Immature natural killer cell (primary cell): ENCODE measurements at places on chromosomes 2 and 18. TPM values are rescaled to one million over a fixed set of nuclear protein-coding genes. Genes with fewer than 3 reads are reported as not detected.

DNA sequence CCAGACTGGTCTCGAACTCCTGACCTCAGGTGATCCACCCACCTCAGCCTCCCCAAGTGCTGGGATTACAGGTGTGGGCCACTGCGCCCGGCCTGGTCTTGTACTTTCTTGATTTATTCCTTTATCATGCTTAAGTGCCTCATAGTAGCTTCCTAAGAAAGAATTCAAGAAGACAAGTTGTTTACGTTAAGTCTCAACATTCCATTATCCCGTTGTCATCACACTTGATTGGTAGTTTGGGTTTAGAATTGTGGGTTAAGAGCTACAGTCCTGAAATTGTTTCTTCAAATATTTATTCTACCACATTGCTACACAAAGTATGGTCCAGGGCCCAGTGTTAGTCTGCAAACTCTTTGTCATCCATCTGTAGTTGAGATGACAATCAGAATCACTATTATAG is 194.0 kb downstream of the VWC2L start:
- DNase-seq = no peak

Gene RUFY4
- polyA plus RNA-seq = not detected

DNA sequence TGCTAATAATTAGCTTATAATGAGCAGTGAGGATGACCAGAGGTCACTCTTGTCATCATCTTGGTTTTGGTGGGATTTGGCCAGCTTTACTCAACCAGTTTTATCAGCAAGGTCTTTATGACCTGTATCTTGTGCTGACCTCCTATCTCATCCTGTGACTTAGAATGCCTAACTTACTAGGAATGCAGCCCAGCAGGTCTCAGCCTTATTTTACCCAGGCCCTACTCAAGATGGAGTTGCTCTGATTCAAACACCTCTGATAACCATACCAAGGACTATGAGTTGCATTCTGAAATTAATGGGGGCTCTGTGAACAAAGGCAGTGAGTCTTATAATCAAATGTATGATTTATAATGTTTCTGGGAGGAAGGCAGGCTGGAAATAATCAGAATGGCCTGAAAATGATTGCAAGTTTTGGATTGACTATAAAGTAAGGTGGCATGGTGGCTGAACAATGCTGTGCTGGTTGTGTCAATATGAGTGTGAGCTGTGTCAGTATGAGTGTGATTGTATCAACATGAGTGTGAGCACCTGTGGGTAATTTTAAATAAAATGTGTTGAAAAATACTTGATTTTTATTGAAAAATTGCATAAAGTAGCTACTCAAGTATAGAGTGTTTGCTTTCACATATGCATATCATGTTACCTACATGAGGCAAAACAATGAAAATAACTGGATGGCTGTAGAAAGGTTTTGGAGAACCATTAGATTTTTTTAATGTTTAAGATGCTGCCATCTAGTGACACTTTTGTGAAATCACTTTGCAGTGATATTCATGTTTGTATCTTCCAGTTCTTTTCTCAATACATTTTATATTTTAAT is 103.0 kb downstream of the KYNU start:
- DNase-seq = no peak

Gene SLC8A1
- 0.11 TPM for polyA plus RNA-seq

DNA sequence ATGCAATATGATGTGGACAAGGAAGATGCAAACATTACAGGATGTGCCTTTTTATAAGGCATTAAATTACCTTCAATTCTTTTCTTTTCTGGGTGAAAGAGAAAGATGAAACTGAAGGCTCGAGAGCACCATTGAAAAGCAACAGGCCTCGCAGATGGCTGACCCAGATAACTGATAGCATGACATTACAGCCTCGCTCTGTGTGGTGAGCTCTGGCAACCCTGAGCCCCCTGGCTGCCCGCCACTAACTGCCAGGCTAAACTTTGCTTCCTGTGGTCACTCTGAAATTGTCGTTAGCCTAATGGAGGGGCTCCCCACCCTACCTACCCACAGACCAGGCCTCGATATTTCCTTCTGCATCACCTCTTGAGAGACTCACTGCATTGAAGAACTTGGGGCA is 516.8 kb upstream of the FANCL start:
- DNase-seq = peak; percentile 7

GRCh38 chr2:88006912-88007439 is 9.4 kb downstream of the RNU2-63P start:
- DNase-seq = no peak

GRCh38 chr2:231041061-231041689 is 3.9 kb downstream of the C2orf72 start:
- no peak for DNase-seq

GRCh38 chr2:24675338-24675737 is 117.9 kb downstream of the PTRHD1 start:
- DNase-seq = no peak

DNA sequence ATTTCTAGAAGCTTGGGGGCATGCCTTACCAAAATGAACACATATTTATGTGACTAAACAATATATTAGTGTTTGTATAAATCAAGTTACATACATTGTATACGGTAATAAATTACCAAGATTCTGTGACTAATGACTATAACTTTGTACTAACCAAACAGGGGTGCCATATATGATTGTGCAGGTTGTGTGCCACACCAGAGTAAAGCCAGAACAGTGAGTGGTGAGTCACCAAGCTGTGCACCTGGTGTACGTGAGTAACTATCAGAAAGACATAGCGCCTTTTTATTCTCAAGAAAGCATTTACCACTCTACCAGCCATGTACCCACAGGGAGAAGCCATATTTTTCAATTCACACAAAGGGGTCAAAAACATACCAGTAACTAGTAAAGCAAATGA is 453.2 kb upstream of the PIK3C3 start:
- DNase-seq = no peak

- DNase-seq = no peak
Observed at GRCh38 chr2:233174137-233174536, 77.3 kb upstream of the ATG16L1 start.

Gene SALL3
- polyA plus RNA-seq = not detected

DNA sequence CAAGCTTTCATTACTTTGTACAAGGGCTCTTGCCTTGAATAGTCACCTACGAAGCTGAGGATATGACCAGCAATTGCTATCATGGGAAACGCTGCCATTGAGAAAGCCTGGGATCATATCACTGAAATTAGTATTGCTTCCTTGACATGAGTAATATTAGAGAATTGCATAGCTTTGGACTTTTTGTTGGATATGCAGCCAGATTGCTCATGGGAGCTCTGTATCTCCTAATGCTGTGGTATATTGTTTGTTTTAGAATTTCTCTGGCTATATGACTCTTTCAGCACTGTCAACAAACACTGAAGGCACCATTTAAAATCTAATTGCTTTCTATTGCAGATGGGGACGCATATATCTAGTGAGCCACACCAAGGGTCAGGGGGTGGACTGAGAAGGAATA is 80.0 kb upstream of the WDSUB1 start:
- no peak for DNase-seq

Gene TMEM169
- 0.49 TPM for polyA plus RNA-seq

- DNase-seq = no peak
Observed at GRCh38 chr2:37318401-37318800, 6.2 kb downstream of the PRKD3 start.

Gene TPO
- polyA plus RNA-seq = not detected

- DNase-seq = no peak
Observed at GRCh38 chr2:134449751-134450513, 196.1 kb downstream of the MGAT5 start.

- DNase-seq = peak; percentile 70
Observed at GRCh38 chr2:126655500-126656430, at the start of gene GYPC. Gene GYPC, plus strand, starts transcription at chr2:126656158. Its CDS starts 106 bp downstream, at chr2:126656264.

GRCh38 chr2:104914509-104914908 is 60.6 kb downstream of the POU3F3 start:
- no peak for DNase-seq

DNA sequence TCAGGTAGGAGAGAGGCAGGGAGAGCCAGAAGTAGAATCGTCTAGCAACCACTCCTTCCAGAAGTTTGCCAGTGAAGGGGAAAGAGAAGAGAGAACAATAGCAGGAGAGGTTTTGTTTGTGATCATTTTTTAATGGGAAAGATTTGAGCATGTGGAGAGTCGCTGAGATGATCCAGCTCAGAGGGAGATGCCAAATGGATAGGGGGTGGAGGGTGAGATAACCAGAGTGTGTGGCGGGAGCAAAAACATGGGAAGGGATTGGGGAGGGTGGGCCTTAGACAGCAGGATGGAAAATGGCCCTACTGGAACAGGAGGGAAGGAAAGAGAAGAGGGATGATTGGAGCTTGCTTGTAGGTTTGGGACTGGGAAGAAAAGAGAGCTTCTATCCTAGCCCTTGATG is 269.8 kb downstream of the GLI2 start:
- no peak for DNase-seq

Gene HADHA
- 94.4 TPM for polyA plus RNA-seq

DNA sequence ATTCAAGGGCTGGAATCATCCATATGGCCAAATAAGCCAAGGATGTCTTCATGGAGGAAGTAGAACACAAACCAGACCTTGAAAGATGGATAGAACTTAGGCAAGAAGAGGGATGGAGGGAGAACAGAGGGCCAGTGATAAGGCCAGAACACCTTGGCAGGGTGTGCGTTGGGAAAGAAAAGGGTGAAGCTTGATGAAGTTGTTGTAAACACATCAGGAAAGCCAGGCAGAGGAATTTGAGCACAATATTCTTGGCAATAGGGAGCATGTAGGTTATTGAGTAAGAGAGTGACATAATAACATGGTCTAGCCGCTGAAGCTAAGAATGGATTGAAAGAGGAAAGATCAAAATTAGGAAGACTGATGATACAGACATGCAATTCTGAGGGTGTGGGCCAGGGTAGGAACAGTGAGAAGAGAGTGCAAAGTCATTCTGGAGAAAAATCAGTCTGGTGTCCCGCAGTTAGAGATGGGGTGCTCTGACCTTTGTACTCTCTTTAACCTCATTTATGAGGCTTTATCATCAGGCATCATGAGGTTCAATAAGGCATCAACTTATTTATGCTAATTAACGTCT is 41.0 kb downstream of the SLC14A2 start:
- no peak for DNase-seq

Gene THSD7B
- not detected for polyA plus RNA-seq

- DNase-seq = no peak
Observed at GRCh38 chr2:150464270-150464669, 23.2 kb downstream of the RND3 start.

DNA sequence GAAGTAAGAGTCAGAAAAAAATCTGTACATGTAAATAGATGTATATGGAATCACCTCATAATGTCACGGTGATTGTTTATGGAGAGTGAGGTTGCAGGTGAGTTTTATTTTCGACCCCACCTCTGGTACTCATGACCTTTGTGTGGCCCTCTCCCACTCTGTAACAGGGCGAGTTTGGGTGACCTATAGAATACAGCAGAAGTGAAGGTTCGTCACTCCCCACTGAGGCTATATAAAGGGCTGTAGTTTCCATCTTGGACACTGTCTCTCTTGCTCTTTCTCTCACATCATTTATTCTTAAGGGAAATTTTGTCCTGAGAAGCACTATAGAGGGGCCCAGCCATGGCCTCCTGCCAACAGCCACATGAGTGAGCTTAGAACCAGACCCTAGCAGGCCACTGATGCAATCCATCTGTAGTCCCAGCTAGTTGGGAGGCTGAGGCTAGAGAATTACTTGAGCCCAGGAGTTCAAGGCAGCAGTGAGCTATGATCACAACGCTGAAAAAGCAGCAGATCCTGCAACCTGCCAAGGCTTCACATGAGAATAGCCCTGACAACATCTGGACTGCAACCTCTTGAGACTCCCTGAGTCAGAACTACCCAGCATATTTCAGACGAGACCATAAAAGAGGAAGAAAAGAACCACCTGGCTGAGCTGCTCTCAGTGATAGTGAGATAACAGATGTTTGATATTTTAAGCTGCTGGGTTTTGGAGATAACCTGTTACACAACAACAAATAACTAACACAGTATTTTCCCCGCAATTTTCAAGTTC is 74.3 kb upstream of the SLC1A4 start:
- DNase-seq = no peak

- no peak for DNase-seq
Observed at GRCh38 chr2:100948942-100949811, 52.9 kb upstream of the RPL31 start.

DNA sequence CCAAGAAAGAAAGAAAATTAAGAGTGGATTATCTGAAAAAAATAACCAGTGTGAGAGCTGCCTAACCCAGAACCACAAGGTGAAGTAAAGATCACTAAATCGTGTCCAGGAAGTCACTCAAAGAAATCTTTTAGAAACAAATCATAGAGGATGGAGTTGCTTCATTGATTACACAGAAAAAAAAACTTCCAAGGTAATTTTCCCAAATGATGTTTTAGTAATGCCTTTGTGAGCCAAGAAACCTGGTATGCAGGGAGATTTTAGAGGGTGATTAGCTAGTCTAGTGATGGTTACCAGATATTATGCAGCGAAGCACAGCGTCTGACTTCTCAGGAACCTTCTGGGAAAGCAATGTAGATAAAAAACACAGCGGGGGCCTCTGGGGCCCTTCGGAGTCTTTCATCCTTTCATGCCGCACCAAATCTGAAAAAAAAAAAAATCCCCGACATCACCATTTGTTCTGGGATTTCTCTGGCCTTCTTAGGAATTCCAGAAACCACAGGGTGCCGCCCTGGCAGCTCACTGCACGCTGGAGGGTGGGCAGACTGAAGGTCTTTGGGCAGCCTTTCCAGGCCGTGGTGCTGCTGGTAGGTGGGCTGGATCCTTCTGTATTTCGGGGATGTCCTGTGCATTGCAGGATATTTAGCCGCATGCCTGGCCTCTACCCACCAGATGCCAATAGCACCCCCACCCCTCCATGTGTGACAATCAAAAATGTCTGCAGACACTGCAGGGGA is 17.3 kb downstream of the ALPK2 start:
- no peak for DNase-seq

GRCh38 chr2:197606180-197606579 is 69.2 kb downstream of the RFTN2 start:
- no peak for DNase-seq

- no peak for DNase-seq
Observed at GRCh38 chr2:2464643-2465042, 133.6 kb upstream of the MYT1L start.

DNA sequence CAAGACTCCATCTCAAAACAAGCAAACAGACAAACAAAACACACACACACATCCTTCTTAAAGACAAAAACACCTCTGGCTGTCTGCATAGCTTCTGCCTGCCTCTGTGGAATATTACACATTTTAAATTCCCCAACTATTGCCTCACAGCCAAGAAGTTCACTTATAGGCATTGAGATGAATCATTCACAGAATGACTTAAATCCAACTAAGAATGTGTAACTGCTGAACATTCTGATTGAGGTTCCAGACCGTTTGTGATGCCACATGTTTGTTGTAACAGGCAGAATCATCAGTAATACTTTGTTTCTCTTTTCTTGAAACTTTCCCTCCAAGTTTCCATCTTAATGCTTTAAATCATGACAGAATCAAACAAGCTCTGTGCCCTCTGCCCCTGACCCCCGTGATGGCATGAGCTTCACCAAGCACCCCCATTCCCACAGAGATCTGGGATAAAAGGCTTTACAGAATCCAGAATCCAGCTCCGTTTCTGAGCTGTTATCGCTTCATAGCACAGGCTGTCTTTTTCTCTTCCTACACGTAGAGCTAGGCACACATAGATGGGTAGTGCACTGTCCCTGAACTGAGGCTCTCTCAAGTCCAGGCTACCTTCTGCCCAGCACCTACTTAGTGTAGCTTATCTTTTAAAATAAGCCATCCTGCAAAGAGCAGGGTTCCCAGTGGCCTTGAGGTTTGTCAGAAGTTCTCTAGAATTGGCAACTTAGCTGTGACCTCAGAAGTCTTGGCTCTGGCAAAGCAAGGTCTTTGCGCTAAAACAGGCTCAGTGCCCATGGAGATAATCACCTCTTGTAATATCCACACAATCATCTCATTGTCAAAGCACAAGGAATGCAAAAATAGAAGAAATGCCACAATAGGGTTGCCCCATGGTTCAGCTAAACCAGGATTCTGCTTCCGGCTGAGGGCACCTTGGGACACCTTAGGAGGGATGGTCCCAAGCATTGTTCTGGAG is 32.9 kb downstream of the EPAS1 start:
- DNase-seq = no peak

Gene EN1
- polyA plus RNA-seq = not detected
